ENCODE measurements at places on chromosomes 6 and 20. TPM values are rescaled to one million over a fixed set of nuclear protein-coding genes. Genes with fewer than 3 reads are reported as not detected.

The MUC22 gene
- not detected for total RNA-seq

The XPO5 gene
- total RNA-seq: 23.1 TPM

The COL20A1 gene
- not detected for total RNA-seq

The CRISP3 gene
- total RNA-seq: not detected

The CTSZ gene
- total RNA-seq: 274 TPM

The RBL1 gene
- 17.6 TPM for total RNA-seq

The DEFB121 gene
- total RNA-seq: not detected

The C20orf204 gene
- total RNA-seq: 0.29 TPM

The PI3 gene
- 262 TPM for total RNA-seq

The ZBTB46 gene
- 3.2 TPM for total RNA-seq

The PPP1R3G gene
- total RNA-seq: 1.0 TPM

The ANKRD66 gene
- not detected for total RNA-seq

The NFATC2 gene
- 5.8 TPM for total RNA-seq

The SIRPD gene
- not detected for total RNA-seq

The MRPL2 gene
- 112 TPM for total RNA-seq

The DEFB129 gene
- not detected for total RNA-seq

The SLC35D3 gene
- total RNA-seq: 0.32 TPM

The SAMD5 gene
- 11.8 TPM for total RNA-seq

The PKIB gene
- total RNA-seq: 63.4 TPM

The TRAPPC3L gene
- total RNA-seq: not detected
